ENCODE measurements at places on chromosomes 4 and X.

DNA sequence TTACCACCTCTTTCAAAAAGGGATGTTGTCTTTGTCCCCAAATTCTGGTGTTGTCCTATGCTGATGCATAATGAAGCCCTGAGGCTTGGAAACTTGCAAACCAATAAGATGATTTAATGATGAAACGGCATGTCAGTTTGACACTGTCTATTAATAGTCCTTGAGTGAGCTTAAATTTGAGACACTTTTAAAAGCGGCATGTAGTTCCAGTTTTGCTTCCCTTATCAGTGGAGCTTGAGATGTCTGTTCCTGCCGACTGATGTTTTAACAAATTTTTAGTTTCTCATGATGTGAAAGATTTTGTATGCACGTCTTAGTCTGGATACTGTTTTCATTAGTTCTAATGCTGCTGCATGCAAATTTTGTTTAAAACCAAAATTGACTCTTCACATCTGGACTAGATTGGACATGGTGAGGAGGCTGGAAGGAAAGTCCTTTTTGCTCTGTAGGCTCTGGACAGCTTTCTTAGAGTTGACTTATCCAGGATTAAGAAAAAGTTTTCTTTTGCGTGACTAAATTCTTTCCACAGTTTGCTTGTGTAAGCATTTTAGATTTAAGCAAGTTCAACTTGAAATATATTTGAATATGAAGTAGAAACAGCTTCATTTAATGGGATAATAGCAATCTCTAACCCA is 11.7 kb downstream of the C1GALT1C1 start:
- no peak for DNase-seq

- no peak for DNase-seq
Measured at GRCh38 chr4:15402146-15402545, 25.7 kb upstream of the C1QTNF7 start.

- no peak for DNase-seq
Measured at GRCh38 chr4:86957215-86957614, 22.4 kb downstream of the AFF1 start.

DNA sequence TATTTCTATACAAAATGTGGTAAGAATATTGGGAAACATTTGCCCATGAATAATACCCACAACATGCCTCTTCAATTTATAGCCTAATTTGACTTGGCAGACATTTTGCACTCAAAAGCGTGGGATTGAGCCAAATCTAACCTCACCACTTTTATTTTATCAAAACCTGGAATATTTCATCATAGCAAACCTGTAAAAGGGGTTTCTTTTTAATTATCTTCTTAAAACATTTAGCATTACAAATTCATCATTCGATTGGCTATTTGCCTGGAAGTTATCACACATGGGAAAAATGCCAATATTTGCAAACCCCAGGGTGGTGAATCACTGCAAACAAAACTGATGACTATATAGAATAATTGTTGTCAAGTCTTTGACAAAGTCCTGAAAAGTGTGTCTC is 56.2 kb downstream of the VCX3B start:
- DNase-seq = no peak

GRCh38 chr4:112146502-112146813 is 1.2 kb downstream of the FAM241A start:
- DNase-seq = no peak

- DNase-seq = no peak
Measured at GRCh38 chr4:110617075-110617640, 5.7 kb downstream of the PITX2 start.

- no peak for DNase-seq
Measured at GRCh38 chrX:134512566-134512965, 52.6 kb downstream of the HPRT1 start.

DNA sequence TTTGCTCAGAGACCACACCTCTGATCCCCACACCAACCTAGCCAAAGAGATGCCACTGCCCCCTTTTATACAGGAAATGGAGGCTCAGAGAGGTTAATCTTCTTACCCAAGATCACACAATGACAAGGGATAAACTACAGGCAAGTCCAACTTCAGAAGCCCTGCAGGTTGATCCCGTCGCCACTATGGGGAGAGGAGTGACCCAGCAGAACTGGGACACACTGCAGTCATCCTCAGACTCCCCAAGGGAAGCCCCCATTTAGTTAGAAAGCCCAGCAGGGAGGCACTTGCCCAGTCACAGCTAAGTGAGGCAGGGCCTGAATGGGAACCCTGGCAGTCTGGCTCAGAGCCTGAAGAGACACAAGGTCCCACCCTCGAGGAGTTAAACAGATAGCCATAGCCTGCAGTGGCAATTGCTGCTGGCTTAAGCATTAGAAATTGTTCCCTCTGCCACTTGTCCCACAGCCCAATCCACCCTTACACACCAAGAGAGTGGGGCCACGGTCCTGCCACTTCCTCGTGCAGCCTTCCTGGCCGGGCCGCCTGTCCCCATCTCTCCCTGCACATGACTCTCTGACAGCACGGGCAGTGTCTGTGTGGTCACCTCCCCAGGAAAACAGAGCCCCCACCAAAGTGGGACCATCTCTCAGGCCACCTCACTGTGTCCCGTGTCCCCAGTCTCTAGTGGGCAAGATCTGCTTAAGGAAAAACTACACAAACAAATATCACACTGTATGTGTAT is 2.7 kb downstream of the JAKMIP1 start:
- DNase-seq = no peak

- DNase-seq = no peak
Measured at GRCh38 chr4:95360906-95361695, 187.7 kb downstream of the UNC5C start.

DNA sequence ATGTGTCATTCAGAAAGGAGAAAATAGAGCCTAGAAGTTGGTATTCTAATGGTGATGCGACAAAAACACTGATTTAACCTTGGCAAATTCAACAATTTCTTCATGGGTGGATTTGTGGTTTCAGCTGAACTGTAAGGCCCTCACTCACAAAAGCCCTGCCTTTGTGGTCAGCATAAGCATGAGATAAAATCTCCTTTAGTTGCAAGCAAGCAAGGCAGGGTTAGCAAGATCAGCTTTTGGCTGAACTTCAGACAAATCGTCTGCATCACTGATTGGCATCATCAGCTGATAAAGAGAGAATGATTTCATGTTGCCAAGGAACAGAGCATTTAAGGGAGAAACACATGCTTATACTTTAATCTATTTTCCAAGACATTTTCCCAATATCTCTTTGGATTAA is 2582.2 kb downstream of the PCDH7 start:
- DNase-seq = peak; percentile 5

- no peak for DNase-seq
Measured at GRCh38 chr4:15438939-15439524, 11.2 kb downstream of the C1QTNF7 start.

DNA sequence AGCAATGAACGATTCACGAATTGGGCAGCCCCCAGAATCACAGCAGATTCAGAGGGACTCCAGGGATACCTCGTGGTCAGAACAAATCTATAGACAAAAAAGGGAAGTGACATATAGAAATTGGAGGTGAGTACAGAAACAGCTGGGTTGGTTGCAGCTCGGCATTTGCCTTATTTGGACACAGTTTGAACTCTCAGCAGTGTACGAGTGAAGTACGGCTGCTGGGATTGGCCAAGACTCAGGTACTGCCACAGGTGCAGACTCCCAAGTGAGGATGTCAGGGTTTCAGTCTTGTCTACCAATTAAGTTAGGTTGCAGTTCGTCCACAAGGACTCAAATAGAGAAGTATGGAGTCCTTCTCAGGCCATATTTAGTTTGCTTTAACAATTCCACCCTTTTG is 28.2 kb downstream of the HTT-AS start:
- no peak for DNase-seq

GRCh38 chrX:50756276-50756675 is 57.7 kb downstream of the SHROOM4 start:
- no peak for DNase-seq

- no peak for DNase-seq
Measured at GRCh38 chrX:139920316-139920715, 12.5 kb downstream of the ATP11C start.

GRCh38 chr4:81905971-81906370 is 434.3 kb upstream of the RASGEF1B start:
- DNase-seq = no peak

GRCh38 chr4:75056277-75056676 is 123.4 kb downstream of the PARM1 start:
- no peak for DNase-seq

GRCh38 chr4:138487670-138488069 is 245.5 kb upstream of the SLC7A11 start:
- DNase-seq = peak; percentile 18

Data from muscle of arm (tissue), 14 donors.